Stimulated activated naive CD4-positive, alpha-beta T cell treated with Interleukin-2 at 50 U/mL for 16 hours (primary cell): ENCODE measurements at places on chromosomes 1 and 21.

- DNase-seq: no peak
Observed at GRCh38 chr1:154884869-154885701, 15.0 kb upstream of the KCNN3 start.

DNA sequence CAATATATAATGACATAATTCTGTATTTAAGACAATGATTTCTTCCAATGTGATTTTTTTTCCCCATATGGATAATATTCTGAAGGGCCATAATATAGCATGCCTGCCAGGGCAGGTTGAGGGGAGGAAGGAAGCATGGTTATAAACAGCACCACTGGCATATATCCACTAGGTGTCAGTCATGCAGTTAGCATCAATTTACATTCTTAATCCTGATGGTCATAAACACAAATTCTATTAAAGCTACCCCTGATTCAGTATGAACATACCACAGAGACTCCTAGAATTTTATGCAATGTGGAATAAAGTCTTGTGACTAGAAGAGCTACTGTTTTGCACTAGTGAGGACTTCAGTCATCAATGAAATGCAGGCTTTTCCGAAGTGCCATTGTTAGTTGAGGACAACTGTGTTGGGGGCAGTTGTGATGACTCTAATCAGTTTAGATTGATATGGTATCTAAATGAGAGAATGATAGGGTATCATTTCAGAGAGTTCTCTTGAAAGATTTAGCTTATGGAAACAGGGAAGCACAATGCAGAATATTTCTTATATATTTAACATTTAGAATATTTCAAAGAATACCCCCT is 342.7 kb upstream of the NR5A2 start:
- DNase-seq: peak; percentile 1

GRCh38 chr21:40512590-40512989 is 334.4 kb downstream of the DSCAM start:
- no peak for DNase-seq

DNA sequence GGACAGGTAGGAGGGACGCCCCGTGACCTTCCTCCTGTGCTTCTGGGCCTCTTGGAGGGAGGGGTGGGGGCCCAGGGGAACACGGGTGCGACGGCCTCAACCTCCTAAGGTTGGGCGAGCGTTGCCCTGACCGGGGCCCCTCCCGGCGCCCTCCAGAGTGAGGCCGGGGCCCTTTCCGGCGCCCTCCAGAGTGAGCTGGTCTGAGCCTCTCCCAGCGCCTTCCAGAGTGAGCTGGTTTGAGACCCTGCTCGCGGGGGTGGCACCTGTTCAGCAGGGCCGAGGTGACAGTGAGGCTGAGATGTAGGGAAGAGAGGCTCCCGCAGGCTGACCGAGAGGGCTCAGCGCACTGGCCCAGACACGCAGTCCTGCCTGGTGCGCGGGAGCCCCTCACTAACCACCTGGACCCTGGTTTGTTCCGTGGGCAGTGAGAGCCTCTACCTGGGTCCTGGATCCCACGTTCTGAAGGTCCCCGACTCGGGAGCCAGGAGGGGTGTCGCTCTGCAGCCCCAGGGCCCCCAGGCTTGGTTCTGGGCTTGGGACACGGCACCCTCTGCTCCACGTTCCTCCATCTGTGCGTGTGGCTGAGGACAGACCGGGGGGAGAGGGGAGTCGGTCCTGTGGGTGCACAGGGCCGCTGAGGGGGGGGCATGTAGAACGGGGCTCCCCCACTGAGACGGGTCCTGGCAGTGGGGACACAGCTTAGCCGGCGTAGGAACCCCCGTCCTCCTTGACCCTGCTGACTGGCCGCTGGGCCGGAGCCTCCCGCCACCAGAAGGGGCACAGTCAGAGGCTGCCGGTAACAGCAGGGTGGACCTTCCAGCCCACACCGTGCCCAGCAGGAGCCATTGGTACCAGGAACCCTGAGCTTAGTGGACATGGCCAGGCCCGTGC is 1.4 kb downstream of the COL6A1 start:
- DNase-seq: no peak

DNA sequence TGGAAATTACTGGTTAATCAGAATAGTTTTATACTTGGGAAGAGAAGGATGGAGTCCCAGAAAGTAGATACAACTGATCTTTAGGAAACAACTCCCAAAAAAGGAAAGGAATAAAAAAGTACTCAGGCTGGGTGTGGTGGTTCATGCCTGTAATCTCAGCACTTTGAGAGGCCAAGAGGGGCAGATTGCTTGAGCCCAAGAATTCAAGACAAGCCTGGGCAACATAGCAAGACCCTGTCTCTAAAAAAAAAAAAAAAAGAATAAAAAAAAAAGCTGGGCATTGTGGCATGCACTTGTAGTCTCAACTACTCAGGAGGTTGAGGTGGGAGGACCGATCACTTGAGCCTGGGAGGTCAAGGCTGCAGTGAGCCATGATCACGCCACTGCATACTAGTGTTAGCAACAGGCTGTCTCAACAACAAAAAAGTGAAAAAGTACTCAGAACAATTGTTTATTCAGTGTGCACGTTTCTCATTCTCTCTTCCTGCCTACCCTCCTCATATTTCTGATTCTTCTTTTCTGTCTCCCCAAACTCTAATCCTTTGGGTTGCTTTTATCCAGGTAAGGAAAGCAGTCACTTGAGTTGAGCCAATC is 2.2 kb upstream of the DHCR24 start:
- DNase-seq: no peak

- DNase-seq: no peak
Observed at GRCh38 chr1:180948641-180949615, 36.2 kb downstream of the KIAA1614 start.

DNA sequence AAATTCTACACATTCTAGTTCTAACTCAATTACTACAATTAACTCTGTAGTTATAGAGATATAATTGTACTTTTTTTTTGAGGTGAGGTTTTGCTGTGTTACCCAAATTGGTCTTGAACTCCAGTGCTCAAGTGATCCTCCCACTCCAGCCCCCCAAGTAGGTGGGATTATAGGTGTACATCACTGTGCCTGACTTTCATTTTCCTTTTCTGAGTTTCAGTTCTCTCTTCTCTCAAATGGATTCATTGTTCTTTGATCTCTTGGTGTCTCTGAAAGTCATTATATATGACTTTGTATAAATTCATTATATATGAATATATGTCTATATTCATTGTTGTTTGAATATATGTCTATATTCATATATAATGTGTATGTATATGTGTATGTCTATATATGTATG is 74.0 kb upstream of the GALNT2 start:
- DNase-seq: no peak

- no peak for DNase-seq
Observed at GRCh38 chr1:96588416-96588995, 133.1 kb upstream of the PTBP2 start.

DNA sequence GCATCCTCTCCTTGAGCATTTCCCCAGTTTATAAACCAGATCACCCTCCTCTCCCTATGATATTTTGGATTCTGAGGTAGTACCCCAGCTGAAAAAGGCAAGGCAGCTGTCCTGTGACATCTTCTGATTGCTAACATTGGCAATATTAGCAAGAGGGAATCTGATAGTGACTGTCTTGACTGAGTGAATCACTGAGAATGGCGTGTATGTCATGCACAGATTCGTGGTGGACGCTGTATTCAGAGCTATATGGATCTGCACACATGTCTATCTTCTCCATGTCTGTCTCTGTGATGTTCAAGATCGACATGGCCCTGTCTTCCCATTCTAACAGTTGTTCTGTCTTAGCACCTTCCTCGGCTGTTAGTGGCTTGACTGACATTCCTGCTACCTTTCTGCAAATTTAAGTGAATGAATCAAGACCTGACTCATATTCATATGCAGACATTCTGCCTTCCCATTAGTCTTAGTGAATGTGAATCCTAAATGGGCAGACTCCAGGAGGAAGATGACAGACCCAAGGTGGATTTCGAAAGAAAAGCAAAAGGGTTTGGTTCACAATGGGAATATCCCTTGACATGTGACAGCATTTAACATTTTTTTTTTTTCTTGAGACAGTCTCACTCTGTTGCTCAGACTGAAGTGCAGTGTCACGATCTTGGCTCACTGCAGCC is 97.7 kb downstream of the PGBD5 start:
- no peak for DNase-seq
